ENCODE measurements at places on chromosomes 3 and 15.

DNA sequence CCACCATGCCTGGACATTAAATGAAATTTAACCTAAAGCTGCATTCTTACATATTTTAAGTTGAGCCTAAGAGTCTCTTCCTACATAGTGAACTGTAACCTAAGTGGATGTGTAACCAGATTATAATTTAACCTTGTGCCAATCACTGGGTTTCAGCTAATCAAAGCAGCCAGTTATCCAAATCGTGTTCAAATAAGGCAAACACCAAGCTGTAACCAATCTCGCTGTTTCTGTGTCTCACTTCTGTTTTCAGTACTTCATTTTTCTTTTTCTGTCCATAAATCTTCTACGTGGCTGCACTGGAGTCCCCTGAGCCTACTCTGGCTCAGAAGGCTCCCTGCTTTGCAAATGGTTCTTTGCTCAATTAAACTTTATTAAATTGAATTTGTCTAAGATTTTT is 186.1 kb upstream of the CNTN6 start:
- no peak for DNase-seq

GRCh38 chr15:101641894-101642293 is 10.3 kb downstream of the TM2D3 start:
- no peak for DNase-seq

GRCh38 chr3:135362889-135363288 is 567.8 kb downstream of the EPHB1 start:
- no peak for DNase-seq

GRCh38 chr3:108602249-108602934 is 12.9 kb downstream of the DZIP3 start:
- DNase-seq = no peak

DNA sequence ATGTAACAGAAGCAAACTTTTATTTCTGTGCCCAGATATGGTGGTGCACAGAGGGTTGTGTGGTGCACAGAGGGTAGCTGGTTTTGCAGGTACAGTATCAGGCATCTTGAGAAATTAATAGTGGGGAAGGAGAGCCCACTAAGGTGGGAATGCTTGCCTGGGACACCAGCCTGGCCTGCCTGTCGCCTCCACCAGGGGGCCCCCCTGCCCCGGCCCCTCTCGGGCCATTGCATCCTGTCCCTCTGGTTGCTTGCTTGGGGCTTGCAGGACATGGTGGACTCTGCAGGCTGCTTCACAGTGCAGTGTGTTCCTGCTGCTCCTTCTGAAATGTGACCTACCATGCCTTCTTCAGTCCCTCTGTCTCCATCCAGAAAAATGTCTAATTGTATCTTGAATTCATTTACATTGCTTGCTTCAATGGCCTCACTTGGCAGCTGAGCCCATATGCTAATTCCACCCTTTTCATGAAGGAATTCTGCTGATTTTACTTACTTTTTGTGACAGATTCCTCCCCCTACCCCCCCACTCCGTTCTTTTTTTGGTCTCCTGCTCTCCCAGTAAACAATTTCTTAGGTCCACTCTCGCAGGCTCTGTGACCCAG is 73.6 kb downstream of the EEFSEC start:
- DNase-seq = no peak

- DNase-seq = no peak
These were observed 246.6 kb downstream of the CBLB start for GRCh38 chr3:105622169-105622568.

DNA sequence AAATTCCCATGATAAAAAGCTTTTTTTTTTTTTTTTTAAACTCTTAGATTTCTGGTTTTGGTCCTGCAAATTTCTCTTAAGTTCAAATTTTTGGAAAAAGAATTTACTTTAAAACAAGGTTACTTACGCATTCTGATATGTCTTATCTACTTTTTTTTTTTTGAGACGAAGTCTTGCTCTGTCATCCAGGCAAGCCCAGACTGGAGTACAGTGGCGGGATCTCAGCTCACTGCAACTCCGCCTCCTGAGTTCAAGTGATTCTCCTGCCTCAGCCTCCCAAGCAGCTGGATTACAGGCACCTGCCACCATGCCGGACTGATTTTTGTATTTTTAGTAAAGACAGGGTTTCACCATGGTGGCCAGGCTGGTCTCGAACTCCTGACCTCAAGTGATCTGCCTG is 83.2 kb downstream of the RASA2 start:
- no peak for DNase-seq

GRCh38 chr3:154188846-154189245 is 67.7 kb downstream of the ARHGEF26 start:
- DNase-seq = no peak

DNA sequence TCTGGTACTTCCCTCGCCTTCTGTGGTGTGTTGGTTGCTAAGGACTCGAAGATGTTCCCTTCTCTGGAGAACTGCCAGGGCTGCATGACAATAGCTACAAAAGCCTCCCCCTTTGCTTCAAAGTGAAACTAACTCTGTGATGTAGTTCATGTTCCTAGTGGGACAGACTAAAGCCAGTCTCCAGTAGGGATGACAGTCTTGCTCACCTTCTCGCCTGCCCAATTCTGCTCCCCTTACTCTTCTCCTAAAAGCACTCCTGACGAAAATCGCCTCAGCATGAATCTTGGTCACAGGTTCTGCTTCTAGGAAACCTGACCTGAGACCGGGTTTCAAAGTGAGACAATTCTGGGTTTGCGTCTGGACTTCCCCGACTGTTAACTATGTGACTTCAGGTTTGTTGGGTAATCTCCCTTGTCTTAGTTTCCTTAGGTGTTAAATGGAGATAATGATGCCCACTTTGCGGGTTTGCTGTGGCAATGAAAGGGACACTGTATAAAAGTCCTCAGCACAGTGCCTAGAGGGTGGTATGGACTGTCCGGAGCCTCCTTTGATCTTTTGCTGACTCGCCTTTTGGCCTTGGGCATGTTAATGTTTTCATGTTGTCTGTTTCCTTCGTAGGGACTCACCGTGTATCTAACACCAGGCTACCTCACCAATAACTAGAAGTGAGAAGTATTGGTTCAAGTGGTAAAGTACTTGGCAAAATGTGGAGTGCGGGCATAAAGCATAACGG is 24.9 kb upstream of the THRB start:
- DNase-seq = no peak

- DNase-seq = no peak
These were observed 214.2 kb downstream of the NAALADL2 start for GRCh38 chr3:175073219-175073905.

DNA sequence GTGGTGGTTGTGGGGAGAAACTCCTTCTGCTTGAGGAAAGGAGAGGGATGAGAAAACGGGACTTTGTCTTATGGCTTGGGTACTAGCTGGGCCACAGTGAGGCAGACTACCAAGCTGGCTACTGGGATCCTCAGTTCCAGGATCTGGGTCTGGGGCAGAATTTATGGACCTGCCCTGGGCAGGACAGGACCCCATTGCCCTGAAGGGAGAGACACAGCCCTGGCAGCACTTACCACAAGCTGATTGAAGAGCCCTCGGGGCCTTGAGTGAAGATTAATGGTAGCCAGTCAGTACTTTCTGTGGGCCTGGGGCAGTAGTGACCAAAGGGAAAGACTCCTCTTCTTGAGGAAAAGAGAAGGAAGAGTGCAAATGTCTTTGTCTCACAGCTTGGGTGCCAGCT is 799.7 kb downstream of the SI start:
- DNase-seq = no peak

DNA sequence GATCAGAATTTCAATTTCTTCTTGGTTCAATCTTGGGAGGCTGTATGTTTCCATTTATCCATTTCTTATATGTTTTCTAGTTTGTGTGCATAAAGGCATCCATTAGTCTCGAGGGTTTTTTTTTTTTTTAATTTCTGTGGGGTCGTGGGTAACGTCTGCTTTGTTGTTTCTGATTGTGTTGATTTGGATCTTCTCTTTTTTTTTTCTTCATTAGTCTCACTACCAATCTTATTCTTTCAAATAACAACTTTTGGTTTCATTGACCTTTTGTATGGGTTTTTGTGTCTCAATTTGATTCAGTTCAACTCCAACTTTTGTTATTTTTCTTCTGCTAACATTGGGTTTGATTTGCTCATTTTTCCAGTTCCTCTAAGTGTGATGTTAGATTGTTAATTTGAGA is 48.9 kb downstream of the MCTP2 start:
- no peak for DNase-seq

DNA sequence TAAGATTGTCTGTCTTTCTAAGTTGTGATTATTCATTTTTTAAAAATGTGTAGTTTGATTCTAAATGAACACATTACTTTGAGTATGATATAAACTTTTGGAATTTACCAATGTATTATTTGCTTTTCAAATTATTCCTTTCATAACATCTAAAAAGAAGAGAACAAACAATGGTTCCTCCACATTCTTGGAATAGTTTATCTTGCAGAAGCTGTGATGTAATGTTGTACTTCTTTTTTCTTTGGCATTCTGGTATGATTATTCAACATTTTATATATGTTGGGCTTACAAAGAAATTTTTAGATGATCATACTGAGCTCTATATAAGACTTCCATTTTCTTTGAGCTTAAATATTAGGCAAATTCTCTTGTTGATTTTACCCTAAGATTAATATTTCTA is 419.2 kb downstream of the DIPK2A start:
- no peak for DNase-seq

- no peak for DNase-seq
These were observed 64.1 kb downstream of the CADPS start for GRCh38 chr3:62811119-62811518.

DNA sequence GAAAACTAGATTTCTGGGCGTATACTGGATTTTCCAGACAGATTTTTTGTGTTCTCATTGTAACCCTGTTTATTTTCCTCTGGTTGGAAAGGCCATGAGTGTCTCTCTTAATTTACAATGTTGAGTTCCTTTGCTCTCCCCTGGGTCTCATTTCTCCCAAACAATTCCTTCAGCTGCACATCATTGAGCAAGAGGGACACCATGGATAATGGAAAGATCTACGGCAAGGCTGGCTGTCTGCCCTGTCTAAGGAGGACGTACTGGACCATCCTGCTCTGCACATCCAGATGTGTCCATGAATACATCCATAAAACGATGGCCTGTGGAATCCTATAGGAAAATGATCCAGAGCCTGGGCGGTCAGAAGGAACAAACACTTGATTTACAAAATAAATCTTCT is 258.1 kb upstream of the MCTP2 start:
- DNase-seq = no peak

DNA sequence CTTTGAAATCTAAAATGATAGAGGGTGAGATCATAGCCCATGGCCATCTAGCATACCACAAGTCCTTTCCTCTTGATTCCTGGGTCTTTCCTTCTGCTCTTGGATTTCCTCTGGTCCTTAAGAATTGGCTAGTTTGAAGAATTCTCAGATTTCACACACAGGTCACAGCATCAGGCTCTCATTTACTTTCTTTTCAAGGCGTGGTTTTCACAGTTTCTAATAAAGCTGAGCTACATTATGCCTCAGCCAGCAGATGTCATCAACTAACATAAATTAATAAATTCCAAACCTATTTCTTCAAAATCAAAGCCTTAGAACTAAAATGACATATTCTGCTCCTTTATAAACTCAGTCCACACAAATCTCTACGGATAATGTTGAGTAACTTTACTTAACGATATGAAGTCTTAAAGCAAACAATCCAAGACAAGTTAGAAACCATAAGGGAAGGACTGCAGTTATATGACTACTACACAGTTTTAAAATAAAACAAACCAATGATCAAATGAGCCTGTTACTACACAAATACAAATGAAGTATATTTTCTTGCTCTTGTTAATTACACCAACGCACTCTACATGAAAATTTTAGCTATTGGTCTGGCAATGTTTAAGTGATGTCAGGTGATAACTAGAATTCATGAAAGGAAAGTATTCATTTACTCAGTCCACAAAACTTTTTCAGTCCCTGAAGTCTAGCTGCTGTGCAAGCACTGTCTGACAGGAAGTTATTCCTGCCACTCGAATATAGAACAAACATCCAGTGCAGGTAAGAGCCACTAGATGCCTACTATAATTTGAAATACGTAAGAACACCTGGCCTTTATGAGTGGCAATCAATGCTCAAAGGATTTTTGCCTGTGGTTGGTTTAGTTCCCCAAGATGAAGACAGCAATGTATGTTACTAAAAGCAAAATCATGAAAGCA is 9.2 kb downstream of the CCDC14 start:
- DNase-seq = no peak

DNA sequence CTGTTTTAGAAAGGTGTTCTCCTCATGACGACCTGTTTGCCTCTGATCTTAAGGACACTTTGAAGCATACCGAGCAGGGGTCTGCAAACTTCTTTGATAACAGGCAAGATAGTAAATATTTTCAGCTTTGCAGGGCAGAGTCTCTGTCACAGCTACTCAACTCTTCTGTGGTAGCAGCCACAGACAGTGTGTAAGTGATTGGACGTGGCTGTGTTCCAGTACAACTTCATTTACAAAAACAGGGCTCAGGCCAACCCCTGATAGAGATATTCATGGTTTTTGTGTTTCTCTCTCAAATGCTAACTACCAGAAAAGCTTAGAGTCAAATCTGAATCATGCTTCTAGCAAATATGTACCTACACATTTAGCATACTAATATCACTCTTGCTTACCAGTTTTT is 51.5 kb downstream of the TGFBR2 start:
- DNase-seq = no peak

DNA sequence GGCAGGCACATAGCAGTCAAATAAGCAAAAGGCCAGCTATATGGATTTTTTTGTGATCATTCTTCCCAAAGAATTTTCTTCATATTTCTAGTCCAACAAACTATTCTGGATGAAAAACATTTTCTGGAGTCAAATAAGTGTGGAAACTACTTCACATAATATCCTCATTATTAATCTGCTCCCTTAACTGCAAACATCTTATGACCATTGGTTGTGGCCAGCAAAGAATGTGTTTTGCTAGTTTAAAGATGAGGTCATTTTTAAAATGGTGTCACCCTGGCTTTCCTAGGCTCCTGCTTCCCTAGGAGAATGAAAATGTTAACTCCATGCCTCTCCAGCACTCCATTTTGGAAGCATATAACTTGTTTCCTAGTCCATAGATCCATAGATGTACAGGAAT is 118.8 kb downstream of the SST start:
- no peak for DNase-seq

- DNase-seq = no peak
These were observed 77.0 kb downstream of the LRIG1 start for GRCh38 chr3:66423791-66424190.

GRCh38 chr3:151816091-151816604 is 2.2 kb downstream of the AADAC start:
- no peak for DNase-seq

DNA sequence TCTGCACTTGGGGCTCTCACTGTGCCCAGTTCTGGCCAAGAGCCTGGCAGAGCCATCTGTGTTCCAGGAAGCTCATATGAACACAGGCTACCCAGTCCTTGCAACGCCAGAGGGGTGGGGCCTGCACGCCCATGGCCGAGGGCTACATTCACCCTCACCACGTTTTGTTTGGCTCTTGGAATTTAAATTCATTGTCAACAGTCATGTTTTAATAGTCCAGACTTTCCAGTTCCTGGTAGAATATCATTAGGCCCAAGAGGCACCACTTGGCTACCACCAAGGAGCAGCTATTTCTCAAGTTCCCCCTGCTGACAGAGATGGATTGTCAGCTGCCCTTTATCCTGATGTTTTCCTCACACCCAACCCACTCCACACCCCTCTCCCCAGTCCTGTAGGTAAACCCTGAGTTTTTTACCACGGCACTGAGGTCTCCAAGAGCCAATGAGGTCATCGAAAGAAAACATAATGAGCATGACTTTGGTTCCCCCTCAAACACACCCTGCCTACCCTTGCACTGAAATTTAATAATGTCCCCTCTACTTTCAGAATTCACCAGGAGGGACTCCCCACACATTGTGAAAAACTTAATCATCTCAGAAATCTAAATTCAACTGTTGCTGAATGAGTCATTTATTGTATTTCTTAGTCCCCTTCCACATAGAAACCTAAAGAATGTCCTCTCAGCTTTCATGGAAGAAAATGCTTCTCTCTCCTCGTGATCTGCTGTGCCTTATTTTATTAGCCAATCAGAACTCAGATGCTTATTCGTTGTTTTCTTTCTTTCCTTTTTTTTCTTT is 125.1 kb downstream of the SHQ1 start:
- DNase-seq = peak; percentile 10

All from amniotic stem cell (primary cell).